ENCODE measurements at places on chromosomes 4 and X.

GRCh38 chr4:38145033-38145678 is 185.0 kb downstream of the PTTG2 start:
- DNase-seq, result peak; percentile 43

DNA sequence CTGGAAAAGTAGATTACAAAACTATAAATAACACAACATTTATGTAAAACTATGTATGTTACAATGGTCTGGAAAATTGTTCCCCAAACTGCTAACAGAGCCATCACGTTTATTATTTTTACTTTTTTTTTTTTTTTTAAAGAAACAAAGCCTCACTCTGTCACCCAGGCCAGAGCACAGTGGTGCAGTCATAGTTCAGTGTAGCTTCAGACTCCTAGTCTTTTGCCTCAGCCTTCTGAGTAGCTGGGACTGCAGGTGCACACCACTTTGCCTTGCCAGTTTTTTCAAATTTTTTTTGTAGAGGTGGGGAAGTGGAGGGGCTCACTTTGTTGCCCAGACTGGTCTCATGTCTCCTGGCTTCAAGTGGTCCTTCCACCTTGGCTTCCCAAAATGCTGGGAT is 180.1 kb upstream of the SPRY1 start:
- no peak for DNase-seq

DNA sequence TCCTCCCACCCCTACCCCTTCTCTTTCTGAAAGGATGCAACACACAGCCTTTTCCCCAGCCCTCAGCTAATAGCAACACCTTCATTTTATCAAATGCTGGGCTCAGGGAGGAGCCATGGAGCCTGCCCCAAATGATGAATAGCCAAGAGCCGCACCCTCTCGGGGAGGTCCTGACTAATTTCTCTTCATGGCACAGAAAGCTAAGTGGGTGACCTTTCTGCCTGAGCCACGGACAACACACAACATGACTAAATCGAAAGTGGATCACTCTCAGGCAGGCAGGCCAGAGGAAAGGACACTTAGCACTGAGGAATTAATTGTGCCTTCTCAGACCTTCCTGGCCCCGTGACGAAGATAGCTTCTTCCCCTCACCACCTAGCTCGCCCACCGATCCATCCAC is 165.1 kb upstream of the RAI2 start:
- DNase-seq, result peak; percentile 1

- no peak for DNase-seq
Observed at GRCh38 chr4:87053176-87053658, 118.4 kb downstream of the AFF1 start.

- no peak for DNase-seq
Observed at GRCh38 chrX:1629244-1629643, 14.4 kb downstream of the ASMT start.

GRCh38 chr4:176845636-176846035 is 52.9 kb upstream of the VEGFC start:
- peak; percentile 26 for DNase-seq

DNA sequence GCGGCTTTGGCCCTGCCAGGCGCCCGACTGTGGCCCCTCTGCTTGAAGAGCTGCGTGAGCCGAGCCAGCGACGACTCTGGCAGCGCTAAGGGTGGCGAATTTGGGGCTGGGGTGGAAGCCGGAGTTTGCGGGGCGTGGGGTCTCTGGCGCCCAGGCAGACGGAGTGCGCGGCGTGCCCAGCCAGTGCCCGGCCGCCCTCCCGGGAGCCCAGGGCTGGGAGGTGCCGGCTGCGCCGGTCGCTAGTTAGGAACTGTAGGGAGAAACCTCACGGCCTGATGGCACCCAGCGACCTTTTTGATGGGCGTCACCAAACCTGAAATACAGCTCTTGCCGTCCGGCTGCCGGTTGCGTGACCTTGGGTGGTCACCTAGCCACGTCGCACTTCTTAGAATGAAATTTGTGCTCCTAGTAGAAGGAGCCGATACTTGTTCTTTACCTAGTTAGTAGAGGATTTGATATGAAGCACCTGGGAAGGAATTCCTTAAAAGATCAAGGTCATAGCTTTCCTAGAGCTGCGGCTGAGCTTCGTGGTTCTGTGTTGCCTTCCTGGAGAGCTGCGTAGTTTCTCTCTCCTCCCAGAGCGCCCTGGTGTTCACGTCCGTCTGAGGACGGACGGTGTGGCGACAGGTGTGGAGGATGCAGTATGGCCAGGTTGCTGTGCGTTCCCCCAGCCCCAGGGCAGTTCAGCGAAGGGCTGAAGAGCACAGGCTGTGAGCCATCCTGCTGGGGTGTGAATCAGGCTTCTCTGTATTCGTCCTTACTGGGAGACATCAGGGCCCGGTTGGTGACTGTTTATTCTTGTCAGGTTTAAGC is 680 bp downstream of the MAEA start:
- no peak for DNase-seq

- DNase-seq, result no peak
Observed at GRCh38 chr4:168488869-168489274, 8.0 kb upstream of the PALLD start.

DNA sequence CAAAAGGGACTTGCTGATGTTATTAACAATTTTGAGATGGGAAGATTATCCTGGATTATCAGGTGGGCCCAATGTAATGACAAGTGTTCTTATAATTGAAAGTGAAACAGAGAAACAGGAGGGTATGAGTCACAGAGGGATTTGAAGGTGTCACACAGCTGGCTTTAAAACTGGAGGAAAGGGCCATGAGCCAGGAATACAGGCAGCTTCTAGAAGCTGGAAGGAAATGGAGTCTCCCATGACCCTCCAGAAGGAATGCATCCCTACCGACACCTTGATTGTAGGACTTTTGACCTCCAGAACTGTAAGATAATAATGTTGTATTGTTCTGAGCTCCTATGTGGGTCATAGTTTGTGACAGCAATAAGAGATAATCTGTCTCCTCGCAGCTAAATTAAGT is 98.0 kb upstream of the STIM2 start:
- DNase-seq, result peak; percentile 48

- DNase-seq, result peak; percentile 24
Observed at GRCh38 chrX:103733017-103733416, 22.3 kb downstream of the TMEM31 start.

- DNase-seq, result no peak
Observed at GRCh38 chr4:128315756-128316520, 28.3 kb upstream of the PGRMC2 start.

GRCh38 chr4:1763550-1764080 is 29.5 kb upstream of the FGFR3 start:
- DNase-seq, result peak; percentile 41

- no peak for DNase-seq
Observed at GRCh38 chrX:136551410-136551809, 19.4 kb downstream of the VGLL1 start.

DNA sequence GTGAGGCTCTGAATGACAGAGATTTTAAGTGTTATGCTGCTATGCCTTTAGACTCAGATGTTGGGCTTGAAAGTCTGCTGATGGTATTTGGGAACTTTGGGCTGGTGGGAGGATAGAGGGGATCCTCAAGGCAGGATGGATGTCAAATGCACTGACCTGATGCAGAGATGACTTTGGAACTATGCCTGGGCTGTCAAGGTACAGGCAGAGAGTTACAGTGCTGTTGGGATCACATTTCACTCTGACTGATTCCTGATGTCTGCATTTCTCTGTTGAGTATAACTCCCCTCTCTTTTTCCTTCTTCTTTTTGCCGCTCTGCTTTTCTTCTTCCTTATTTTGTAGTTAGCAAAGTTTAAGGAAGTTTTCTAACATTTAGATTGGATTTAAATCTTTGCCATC is 271.8 kb upstream of the ARX start:
- DNase-seq, result no peak

GRCh38 chr4:20137176-20137575 is 114.5 kb upstream of the SLIT2 start:
- DNase-seq, result peak; percentile 34

GRCh38 chrX:124212622-124213021 is 119.8 kb upstream of the TEX13D start:
- no peak for DNase-seq

- DNase-seq, result peak; percentile 88
Observed at GRCh38 chr4:40121515-40121914, 64.9 kb downstream of the N4BP2 start.

DNA sequence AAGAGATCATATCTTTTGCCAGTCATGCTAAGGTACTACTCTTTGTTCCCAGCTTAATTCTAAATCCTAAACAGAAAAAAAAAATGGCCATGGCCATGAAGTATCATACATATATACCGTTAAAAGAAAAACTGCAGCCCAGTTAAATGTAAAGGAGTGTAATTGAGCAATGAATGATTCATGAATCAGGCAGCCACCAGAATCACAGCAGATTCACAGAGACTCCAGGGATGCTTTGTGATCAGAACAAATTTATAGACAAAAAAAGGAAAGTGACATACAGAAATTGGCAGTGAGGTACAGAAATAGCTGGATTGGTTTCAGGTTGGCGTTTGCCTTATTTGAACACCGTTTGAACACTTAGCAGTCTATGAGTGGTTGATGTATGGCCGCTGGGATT is 42.1 kb upstream of the PDGFC start:
- peak; percentile 26 for DNase-seq

GRCh38 chr4:123398853-123399626 is 2.4 kb downstream of the SPRY1 start:
- DNase-seq, result peak; percentile 75

DNA sequence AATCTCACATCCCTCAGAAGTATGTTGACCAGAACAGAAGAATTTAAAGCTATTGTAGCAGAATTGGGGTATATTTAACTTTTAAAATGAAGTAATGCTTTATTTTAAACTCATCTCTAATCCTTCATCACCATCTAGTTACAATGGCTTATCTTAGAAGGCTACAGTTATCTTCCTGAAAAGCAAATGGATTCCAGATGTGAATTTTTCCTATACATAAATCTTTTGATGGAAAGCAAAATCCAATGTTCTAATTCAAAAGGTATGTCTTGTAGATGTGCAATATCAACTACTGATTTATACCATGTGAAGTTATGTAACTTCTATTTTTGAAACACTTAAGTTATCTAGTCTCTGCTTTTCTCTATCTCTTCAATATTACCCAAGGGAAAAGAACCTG is 47.6 kb downstream of the CCNG2 start:
- DNase-seq, result no peak

GRCh38 chr4:121801715-121802075 is 572 bp downstream of the EXOSC9 start:
- DNase-seq, result no peak

DNA sequence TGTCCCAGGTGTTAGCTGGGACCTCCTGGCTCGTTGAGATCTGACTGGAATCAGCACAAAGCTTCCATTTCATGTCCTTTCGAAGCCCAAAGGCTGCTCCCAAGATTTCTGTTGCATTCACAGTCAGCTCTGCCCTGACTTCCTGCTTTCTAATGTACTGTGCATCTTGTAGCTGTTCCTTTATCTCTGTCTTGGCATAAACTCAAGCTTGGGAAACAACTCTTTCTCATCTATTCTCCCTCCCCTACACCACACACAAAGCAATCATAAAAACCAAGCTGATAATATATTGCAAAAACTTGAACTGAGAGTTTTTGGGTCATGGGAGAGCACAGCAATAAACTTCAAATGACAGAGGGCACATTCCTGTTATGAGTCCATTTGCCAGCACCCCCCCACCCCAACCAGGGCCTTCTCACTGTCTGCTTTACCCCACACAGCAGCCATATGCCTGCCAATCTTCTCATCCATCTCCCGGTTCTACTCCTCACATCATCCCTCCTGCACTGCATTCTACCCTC is 76.3 kb downstream of the SYNPO2 start:
- DNase-seq, result peak; percentile 72

DNA sequence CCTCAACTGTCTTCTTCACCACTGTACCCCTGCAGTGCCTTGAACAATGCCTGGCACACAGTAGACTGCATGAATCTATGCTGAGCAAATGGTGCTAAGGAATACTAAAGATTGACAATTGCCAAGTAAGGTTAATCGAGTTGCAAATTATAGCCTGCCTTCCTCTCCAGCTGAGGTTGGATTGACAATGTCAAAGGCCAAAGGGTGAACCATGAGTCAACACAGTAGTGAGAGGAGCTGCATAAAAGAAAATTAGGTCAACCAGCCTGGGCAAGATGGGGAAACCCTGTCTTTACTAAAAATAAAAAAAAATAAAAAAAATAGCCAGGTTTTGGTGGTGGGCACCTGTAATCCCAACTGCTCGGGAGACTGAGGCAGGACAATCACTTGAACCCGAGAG is 97.1 kb upstream of the BMPR1B start:
- no peak for DNase-seq

DNA sequence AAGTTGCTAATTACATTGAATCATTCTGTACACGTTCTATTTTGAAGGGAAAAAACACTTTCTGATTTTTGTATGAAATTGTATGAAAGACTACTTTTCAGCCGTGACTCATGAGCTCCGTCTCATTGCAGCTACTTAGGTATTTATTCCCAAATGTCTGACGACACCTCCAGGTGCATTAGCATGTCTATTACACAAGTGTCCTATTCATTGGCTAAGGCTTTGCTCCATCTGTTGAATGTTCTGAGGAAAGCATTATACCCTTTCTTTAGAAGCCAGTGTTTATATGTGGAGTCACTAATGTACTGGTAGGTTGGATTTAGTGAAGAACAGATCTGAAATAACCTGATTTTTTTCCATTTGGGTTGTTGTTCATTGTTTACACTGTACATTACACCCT is 51.8 kb downstream of the MAP7D3 start:
- DNase-seq, result peak; percentile 77

DNA sequence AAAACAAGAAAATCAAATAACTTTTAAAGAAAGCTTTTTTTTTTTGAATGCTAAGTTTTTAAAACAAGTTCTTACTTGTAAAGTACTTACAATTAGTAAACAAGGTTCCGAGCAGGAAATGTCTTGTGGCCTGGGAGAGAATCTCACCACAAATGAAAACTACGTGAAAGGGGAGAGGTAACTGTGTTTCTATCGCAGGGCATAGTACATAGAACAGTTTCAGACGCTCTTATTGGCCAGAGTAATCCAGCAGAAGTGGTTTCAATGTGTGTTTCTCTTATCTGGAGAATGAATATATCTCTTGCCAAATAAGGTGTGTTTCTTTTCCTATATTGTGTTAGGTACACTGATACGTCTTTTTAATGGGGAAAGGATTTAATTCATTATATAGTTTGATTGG is at the start of gene PLAC8:
Gene PLAC8, minus strand, starts transcription at position 154 of the 400 bp plus-strand sequence. CDS start 6,808 bp downstream, outside the sequence.
- no peak for DNase-seq

DNA sequence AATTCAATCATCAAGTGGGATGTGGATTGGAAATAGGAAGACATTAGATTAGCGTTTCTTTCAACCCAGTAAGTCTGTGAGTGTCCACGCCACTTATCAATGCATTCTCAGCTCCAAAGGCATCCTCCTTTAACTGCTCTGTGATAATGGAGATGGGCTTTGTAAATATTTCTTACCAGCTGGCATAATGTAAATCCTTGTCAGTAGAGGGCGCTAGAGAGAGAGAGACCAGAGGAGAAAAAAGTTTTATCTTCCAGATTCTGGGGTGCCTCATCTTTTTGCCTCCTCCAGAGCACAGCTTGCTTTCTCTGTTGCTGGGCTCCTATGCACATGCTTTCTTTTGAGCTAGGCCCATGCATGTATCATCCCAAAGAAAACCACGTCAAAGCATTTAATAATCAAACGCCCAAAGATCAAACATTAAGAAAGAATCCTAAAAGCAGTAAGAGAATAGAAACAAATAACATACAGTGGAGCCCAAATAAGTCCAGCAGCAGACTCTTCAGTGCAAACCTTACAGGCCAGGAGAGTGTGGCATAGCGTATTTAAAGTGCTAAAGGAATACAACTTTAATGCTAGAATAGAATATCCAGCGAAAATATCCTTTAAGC is 9.6 kb upstream of the MTMR1 start:
- peak; percentile 51 for DNase-seq

Measured in fibroblast of mammary gland (primary cell).